AG10803 (cell line): ENCODE measurements at places on chromosomes 16 and 17.

GRCh38 chr16:69188236-69188549 is 1.2 kb downstream of the SNTB2 start:
- DNase-seq: peak; percentile 52

DNA sequence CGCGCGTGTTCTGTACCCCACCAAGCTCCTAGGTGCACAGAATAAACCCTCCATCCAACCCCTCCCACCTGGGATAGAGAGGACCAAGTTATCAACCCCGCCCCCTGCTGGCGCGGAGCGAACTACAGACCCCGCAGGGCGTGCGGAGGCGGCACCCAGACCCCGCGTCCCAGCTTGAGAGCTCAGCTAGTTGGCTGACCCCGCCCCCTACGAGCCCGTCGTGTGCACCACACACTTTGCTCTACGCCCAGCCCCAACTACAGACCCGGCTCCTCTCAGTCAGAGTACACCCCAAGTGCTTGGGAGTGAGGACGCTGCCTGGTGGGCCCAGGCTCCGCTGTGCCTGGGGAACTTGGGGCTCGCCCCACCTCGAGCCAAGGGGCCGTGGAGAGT is 1.5 kb downstream of the GRIN2A start:
- no peak for DNase-seq

- no peak for DNase-seq
Measured at GRCh38 chr17:10750210-10750609, 20.4 kb upstream of the TMEM220 start.

- no peak for DNase-seq
Measured at GRCh38 chr17:1488826-1489270, 3.6 kb downstream of the MYO1C start.

- peak; percentile 52 for DNase-seq
Measured at GRCh38 chr17:5592382-5592781, 8.1 kb upstream of the NLRP1 start.

DNA sequence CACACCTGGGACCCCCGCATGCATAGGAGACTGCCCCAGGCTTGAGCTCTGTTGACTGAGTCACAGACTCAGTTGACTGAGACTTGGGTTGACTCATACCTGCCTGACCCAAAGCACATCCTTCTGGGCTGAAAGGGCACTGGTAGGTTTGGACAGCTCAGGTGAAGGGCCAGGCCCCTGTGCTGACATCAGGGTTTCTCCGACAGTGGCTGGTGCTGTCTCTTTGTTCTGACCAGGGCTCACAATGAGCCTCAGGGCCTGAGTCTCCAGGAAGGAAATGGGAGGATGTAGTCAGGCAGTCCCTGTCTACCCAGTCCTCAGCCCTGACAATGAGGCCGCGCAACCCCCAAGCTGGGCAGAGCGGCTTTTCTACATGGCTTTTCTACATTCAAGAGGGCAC is 6.5 kb downstream of the SPNS2 start:
- no peak for DNase-seq

DNA sequence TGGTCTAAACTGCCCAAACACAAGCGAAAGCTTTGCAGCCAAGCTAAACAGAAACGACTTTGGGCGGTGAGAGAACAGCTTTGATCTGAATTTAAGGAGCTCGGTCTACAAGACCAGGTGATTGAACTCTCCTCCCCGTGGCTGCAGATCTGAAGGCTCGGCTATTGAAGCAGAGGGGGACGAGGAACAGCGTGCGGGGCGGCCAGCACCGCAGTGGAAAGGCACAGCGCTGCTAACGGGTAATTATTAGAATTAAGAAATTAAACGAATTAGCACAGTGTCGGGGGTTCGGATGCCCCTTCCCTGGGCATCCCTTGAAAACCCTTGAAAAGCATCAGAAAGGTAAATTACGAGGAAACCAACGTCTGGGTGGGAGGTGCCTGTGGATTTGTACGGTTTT is 431 bp downstream of the TEKT3 start:
- no peak for DNase-seq

DNA sequence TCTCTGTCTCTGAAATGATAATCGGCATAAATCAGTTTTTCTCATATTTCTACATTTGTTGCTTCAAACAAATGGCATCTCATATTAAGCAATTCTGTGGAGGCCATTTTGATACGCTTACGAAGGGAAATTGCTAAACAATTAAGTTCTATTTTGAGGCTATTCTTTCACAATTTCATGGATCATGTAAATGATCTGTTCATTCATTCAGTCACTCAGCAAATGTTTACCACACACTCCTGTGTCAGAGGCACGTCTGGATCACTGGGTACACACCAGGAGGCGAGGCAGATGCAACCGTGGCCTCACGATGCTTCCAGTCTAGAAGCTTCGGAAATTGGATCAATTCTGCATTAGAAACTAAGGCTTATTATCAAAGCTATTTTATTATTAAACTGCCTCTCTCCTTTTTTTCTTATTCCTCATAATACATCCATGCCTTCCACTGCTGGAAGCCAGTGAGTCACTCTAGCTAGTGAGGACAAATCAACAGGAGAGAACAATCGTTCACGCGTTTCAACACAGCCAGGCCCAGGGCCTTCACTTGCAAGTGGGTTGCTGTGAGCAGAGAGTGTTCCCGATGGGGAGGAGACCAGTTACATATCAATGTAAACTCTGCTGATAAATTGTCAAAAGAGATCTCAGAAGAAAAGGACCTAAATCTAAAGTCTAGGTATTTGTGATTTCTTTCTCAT is 11.3 kb upstream of the SLC39A11 start:
- no peak for DNase-seq

- no peak for DNase-seq
Measured at GRCh38 chr17:8051831-8052230, 13.0 kb downstream of the ALOX15B start.

GRCh38 chr16:10088380-10088793 is 93.8 kb downstream of the GRIN2A start:
- peak; percentile 18 for DNase-seq

DNA sequence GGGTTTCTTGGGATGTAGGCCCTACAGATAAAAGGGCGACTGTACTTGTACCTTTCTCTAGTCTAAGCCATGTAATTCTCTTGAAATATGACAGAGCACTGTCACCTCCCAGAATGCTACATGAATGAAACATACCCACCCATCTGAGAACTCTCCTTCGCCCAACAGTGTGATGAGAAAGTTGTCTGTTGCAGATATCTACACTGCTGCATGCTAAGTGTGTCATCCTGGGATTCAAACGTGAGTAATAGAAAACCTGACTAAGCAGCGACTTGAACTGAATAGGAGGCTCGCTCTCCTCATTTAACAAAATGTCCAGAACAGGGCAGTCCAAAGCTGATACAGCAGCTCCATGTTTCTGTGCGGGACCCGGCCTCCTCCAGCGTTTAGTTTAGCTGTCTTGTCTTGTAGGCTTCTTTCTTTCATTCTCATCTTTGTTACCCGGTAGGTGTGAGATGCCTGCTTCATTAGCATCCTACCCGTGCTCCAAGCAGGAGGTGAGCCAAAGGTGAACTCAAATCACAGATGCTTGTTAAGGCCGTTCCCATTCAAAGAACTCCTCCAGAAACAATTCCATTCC is 211.9 kb downstream of the PRKCA start:
- no peak for DNase-seq

DNA sequence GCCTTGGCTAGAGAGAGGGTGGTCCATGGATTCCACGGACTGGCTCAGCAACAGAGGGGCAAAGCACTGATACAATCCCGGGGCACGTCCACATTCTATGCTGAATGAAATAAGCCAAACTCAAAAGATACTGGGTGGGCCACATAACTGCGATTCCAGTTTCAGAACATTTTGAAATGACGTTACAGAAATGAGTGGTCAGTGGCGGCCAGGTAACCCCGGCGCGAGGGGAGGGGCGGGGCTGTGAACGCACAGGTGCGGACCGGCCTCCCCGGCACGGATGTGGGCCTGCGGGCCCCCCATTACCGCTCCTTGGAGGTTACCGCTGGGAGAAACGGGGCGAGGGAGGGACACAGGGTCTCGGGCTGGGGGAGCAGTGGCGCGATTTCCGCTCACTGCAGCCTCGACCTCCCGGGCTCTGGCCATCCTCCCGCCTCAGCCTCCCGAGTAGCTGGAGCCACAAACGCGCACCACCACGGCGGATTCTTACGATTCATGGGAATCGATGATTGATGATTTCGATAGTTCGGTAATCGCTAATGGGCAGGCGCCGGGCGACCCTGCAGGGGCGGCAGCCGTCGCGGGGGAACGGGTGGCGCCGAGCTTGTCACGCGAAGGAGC is 559 bp downstream of the MVD start:
- no peak for DNase-seq

DNA sequence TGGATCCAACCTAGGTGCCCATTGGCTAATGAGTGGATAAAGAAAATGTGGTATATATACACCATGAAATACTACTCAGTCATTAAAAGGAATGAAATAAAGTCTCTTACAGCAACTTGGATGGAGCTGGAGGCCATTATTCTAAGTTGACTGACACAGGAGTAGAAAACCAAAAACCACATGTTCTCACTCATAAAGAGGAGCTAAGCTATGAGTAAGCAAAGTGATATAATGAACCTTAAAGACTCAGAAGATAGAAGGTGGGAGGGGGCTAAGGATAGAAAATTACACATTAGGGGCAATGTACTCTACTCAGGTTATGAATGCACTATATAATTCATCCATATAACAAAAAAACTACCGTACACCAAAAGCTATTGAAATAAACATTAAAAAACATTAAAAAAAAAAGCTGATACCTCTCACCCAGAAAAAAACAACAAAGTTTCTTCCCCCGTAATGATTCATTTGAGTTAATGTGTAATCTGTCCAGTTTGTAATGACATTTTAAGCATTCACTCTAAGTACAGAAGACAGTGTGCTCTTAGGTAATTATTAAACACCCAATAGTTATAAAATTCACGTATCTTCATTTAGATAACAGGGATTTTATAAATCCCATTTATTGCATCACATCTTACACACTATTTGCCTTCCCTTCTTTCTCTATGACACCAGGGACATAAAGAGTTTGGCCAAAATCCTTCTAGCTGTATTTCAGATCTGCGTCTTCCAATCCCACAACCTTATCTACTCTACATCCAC is 941.5 kb downstream of the CDH11 start:
- no peak for DNase-seq

DNA sequence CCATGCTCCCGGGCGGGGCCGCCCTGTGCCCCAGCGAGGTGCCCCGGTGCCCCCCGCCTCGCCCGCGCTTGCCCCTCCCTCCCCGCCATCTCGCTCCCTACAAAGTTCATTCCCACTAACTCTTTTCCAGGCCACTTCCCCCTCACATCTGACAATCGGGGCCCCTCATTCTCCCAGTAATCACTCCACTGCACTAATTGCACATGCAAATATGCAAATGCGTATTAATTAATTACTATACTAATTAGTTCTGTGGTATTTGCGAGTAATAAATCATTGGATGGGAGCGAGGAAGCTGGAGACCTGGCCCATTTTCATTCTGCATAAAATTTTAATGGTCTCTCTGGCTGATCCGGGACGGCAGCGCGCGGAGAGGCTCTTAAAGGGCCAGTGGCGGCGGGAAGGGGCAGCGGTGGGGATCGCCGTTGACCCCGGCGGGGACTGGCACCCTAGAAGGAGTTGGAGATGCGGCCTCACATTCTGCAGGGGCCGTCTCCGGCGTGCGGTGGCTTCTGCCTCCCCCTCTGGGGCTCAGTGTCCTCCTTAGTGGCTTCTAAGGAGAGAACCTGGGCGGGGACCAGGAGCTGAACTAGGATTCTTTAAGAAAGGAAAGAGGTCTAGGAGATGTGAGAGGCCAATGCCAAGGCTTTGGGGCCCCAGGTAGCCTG is 8.4 kb upstream of the PPP1R1B start:
- no peak for DNase-seq
